T-helper 9 cell (primary cell): ENCODE measurements at places on chromosomes 5 and 9.

DNA sequence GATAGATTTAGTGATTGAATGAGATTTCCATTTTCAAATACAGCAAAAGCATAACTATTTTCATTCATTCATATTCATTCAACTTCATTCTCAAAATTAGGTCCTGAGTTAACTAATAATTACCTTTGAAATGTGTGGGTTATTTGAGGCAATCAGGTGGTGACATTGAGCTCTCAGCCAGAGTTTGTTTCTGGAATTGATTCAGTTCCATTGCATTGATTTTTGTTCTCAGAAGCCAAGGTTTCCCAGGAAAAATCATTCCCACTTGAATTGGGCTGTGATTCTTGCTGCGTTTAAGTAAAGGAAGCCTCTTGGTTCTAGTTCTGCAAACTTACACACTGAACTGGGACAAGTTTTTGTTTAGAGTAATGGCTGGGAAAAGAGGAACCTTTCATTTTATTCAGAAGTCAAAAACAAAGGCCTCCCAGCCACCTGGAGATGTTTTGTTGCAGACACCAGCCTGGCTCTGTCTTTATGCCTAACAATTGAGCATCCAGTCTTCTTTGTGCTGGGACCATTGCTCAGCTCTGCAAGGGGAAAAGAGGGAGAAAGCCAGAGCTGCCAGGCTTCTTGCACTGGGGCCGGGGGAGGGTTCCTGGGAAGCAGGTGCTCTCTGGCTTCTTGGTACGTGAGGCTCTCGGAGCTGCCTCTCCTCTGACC is 198.6 kb downstream of the TRIO start:
- DNase-seq, result no peak

GRCh38 chr5:52705720-52706119 is 82.0 kb upstream of the ITGA1 start:
- DNase-seq, result no peak

DNA sequence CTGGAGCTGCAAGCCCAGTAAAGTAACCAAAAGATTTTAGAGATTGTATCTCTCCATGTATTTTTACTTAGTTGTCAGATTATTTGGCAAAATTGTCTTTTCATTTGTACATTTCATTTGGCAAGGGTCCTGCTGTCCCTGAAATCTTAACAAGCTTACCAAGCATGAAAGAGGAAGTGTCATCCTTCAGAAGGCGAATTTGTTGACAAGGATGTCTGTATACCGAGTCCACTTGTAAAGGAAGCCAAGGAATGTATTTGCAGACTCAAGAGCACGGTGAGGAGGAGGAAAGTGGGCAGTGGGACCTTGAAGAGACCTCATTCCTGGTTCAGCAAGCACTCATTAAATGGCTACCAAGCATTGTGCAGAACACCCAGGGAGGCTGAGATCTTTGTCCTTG is 7.5 kb upstream of the OTULINL start:
- DNase-seq, result no peak

- no peak for DNase-seq
Observed at GRCh38 chr9:133278161-133279114, 3.4 kb upstream of the ABO start.

DNA sequence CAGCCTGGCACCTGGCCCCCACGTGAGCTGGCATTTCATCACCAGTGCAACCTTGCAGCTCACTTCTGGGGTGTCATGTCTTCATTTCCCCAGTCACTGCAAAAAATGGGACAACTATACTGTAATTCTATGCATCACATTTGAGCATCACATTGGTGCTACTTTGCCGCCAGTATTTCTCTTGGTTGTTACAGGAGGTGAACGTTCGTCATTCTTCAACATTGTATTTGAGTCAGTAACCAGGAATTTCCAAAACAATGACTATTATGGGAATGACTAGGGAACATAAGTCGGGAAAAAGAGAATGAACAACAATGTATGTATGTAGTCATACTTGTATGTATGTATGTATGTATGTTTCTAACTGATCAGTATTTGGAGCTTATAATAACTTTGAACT is 1278.0 kb downstream of the EFNA5 start:
- no peak for DNase-seq

GRCh38 chr5:36251218-36251617 is 9.5 kb upstream of the NADK2 start:
- DNase-seq, result no peak

GRCh38 chr9:133351908-133352634 is 4.1 kb downstream of the RPL7A start:
- no peak for DNase-seq

DNA sequence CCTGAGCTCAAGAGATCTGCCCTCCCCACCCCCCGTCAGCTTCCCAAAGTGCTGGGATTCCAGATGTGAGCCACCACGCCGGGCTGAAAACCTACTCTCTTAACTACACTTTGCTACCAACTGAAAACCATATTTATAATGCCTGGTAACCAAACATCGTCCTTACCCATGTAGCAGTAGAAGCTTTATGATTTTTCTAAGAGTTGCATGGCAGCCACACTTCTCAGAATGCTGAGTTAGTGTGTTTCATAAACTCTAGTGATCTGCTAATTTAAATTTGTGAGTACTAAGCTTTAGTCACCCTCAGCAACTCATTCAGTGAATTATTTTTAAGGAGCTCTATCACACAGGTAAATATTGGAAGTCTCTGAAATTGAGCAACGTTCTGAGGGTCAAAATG is 478.4 kb downstream of the KDM4C start:
- DNase-seq, result no peak

- DNase-seq, result no peak
Observed at GRCh38 chr9:93305497-93306020, 121.6 kb downstream of the WNK2 start.

GRCh38 chr5:157732596-157733262 is 1.5 kb downstream of the THG1L start:
- DNase-seq, result no peak

GRCh38 chr5:158121678-158122077 is 262.7 kb upstream of the CLINT1 start:
- DNase-seq, result no peak

GRCh38 chr9:72356041-72356582 is 8.9 kb downstream of the ZFAND5 start:
- DNase-seq, result no peak

GRCh38 chr9:99515895-99516656 is 294.0 kb downstream of the SEC61B start:
- DNase-seq, result no peak

DNA sequence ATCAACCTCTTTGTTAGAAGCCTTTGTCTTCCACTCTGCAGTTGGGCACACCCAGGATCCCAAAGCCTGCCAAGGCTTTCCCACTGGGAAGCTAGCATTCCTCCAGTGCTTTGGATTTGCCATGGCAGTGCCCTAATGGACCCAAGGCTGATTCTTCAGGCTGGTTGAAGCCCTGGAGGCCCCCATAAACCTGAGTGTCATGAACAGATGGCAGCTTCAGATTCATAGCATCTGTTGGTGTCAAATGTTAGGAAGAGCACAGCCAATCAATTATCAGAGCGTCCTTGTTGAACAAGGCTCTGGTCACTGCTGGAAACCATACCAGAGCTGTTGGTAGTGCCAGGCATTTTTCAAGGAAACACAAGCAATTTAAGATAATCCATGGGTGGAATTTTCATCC is 241.1 kb upstream of the KLF4 start:
- no peak for DNase-seq

GRCh38 chr5:154647761-154648145 is 107.4 kb upstream of the LARP1 start:
- DNase-seq, result no peak

DNA sequence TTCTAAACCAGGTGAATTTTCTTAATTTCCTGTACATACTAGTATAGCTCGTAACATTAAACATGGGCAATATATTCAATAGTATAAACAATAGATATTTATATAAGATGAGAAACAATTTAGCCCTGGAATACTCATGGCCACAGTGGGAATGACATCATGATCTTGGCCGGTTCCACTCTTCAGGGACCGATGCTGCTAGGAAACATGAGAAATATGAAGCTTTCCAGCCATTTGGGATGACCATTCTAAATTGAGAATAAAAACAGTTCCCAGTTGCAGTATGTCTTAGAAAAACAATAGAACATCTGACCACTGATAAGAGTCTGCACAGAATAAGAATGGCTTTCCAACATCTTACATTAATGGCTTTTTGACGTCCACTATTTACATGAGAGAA is 33.3 kb upstream of the SLCO6A1 start:
- no peak for DNase-seq

DNA sequence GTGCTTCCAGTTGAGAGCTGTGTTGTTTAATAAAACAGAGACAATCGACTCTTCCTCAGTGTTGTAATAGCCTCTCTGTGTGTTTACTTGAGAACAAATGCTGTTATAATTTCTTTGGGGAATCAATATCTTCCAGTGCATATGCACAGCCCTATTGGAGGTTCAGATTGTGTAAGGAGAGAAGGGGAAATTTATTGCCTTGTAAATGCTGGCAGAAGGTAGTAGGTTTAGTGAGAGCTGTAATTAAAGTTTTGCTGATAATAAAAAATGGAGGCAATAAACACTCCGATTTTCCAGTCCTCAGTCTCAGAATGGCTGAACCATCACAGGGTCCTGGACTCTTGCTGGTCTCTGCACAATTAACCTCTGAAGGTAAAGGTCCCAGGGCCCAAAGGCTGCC is 128.3 kb downstream of the C5orf15 start:
- no peak for DNase-seq

DNA sequence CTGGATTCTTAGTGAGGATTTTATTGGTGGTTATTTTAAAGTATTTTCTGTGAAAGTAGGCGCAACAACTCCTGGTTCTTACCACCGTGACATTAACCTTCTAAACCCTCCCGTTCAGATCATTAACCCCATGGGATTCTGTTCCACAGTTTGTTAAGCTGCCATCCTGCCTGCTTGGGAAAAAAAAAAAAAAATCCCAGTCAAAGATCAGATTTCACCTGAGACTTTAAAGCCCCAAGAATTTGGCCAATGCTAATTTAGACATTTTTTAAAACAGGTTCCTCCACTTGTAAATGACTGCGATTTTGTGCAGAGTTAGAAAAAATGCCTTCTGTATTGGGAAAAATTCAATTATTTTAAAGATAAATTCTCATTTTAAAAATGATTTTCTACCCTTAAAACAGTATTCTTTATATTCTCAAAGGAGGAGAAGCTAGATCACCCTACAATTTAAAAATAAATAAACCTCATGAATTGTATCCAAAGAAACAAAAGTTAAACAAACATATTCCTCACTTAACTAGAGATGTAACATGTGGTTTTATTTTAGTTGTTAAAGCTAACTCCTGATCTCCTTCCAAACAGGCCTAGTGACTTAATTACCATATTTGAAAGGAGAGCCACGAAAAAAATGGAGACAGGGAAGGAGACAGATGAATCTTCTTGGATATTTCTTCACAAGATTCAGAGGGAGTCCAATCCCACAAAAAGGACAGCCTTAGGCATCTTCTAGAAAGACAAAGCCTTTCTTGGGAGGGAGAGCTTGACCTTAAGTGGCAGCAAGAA is 93.1 kb upstream of the IFNK start:
- no peak for DNase-seq

- no peak for DNase-seq
Observed at GRCh38 chr9:5874048-5874447, 16.6 kb upstream of the MLANA start.

DNA sequence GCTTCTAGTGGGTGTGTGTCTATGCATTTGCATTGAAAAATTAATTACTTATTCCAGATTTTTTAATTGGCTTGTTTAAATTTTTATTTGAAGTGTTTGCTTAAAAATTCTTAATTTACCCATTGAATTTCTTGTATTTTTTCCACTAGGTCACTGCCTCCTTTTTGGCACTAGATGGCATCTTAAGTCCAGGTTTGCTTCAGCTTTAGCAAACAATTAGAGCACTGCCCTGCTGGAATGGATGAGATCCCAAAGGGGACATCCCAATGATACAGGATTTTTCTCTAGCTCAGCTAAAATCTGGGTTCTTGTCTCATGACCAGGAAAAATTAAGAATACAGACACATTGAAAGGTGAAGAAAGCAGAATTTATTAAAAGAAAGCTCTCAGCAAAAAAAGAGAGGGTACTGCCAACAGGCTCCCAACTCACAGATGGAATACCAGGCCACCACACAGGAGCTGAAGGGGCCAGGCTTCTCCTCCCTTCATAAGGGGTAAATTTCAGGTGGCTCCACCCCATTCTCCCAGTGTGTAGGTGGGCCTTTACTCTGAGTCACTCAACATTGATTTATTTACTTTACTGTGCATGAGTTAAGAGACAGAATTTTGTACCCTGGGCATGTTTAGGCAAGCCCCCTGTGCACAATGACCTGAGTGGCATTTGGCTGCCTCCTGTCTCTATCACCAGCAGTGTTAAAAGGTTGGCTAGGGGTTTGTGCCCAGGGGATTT is 532.4 kb downstream of the ANXA1 start:
- DNase-seq, result no peak

DNA sequence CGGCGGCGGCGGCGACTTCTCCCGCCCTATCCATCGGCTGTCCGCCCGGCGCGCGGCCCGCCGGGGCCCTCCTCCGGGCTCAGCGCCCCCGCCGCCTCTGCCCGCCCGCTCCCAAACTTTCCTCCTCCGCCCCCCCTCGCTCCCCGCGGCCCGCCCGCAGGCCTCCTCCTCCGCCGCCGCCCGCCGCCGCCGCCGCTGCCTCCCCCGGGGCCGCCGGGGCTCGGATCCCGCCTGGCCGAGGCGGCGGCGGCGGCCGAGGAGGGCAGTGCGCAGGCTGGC is 460 bp upstream of the PBX3 start:
- DNase-seq, result no peak

DNA sequence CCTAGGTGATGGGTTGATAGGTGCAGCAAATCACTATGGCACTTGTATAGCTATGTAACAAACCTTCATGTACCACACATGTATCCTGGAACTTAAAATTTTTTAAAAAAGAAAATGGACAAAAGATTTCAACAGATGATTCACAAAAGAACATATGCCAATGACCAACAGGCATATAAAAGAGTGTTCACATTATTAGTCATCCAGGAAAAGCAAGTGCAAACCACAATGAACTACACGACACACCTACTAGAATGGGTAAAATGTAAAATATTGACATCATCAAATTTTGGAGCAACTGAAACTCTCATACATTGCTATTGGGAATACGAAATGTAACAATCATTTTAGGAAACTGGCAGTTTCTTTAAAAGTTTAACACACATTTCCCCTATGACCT is 109.9 kb downstream of the YIPF5 start:
- no peak for DNase-seq

DNA sequence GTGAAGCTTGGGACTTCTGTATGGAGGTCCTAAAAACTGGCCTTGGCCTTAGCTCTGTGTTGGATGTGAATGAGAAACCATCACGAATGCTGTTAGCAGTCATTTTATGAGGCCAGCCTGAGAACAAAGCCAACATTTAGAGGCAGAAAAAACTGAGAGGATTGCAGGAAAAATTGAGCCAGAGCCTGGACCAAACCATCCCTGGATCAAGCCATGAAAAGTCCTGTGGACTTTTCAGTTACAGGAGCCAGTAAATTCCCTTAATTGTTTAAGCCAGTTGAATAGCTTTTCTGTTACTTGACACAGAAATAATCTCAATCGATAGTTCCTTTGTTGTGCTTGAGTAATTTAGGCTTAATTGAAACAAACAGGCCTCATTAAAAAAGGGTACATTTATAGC is 42.6 kb upstream of the SPATA31D4 start:
- DNase-seq, result no peak

- no peak for DNase-seq
Observed at GRCh38 chr5:25974451-25974850, 1063.9 kb downstream of the CDH9 start.
